ENCODE measurements at places on chromosomes 5 and 9.

DNA sequence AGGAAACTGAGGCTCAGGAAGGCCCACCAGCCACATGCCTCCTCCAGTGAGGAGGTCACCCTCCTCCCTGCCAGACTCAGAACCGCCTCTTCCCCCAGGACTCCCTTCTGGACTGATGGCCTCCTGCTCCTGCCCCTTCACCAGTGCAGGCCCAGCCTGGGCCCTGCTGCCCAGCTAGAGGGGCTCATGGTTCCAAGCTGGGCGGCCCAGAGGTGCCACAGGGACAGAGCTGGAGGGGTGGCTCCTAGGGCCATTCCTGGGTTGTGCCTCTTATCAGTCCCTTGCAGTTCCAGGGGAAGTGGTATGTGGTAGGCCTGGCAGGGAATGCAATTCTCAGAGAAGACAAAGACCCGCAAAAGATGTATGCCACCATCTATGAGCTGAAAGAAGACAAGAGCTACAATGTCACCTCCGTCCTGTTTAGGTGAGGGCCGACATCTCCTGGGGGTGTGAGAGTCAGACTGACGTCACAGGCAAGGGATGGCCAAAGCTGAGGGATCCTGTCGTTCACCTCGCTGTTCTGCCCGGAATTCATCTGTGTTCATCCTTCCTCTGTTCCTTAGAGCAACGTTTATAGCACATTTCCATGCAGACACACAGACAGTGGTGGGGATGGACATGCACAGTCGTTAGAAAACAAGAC lies 819 bp downstream of the LCN2 start:
- DNase-seq: no peak

GRCh38 chr5:138872841-138873465 lies 2.2 kb downstream of the LRRTM2 start:
- DNase-seq: no peak

DNA sequence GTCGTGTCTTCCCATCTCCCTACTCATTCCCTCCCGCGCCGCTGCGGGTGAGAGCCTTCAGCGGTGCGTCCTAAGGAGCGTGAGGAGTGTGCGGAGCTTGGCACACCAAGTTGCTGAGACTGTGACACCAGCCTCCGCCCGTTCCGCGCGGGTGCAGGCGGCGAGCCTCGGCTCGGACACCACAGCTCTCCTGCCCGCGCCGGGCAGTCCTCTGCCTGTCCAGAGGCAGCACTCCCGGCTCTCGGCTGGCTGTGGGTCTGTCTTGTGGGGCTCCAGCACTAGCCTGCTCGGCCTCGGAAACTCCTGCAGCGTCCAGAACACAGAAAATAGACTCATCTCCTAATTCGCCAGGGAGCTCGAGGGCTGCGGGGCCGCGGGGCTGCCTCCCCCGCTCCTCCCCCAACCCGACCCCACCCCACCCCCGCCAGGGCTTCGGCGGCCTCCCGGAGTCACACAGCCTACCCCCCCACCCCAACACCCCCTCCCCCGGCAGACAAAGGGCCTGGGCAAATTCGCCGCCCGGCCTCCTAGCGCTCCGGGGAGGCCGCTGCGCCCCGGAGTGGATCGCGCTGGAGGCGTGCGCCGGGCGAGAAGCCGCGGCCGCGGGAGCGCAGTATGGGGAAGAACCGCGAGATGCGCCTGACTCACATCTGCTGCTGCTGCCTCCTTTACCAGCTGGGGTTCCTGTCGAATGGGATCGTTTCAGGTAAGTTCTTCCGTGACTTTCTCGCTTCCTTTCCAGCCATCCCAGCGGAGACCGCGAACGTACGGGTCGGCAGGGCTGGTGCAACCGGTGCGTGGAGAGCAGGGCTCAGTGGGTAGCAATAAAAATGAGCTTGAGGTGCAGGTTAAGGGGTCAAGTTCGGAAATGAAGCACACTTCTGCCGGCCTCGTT lies at the start of gene ADAMTS19:
ADAMTS19 (plus strand) TSS at position 522 of the 895 bp plus-strand sequence; CDS start at position 616, 94 bp downstream.
- no peak for DNase-seq

GRCh38 chr5:74152625-74153254 lies 487.8 kb downstream of the ENC1 start:
- no peak for DNase-seq

GRCh38 chr5:25094219-25094618 lies 449.4 kb upstream of the CDH10 start:
- DNase-seq: no peak

DNA sequence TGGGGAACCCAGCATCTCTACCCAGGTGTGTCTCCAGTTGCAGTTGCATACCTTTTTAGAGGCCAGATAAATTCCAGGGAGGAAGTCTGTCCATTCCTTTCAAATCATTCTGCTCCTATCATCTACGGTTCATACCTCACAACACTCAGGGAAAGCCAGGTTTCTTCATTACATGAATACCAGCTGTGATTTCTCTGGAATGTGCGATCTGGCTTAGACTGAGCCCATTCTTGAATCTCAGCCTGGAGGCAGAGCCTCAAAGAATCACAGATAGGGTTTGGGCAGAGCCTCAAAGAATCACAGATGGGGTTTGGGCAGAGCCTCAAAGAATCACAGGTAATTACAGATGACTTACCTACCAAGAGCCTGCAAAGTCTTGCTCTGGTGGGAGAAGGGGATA lies 7.2 kb downstream of the P4HA2 start:
- no peak for DNase-seq

GRCh38 chr5:105877592-105877991 lies 1793.1 kb downstream of the EFNA5 start:
- DNase-seq: no peak

DNA sequence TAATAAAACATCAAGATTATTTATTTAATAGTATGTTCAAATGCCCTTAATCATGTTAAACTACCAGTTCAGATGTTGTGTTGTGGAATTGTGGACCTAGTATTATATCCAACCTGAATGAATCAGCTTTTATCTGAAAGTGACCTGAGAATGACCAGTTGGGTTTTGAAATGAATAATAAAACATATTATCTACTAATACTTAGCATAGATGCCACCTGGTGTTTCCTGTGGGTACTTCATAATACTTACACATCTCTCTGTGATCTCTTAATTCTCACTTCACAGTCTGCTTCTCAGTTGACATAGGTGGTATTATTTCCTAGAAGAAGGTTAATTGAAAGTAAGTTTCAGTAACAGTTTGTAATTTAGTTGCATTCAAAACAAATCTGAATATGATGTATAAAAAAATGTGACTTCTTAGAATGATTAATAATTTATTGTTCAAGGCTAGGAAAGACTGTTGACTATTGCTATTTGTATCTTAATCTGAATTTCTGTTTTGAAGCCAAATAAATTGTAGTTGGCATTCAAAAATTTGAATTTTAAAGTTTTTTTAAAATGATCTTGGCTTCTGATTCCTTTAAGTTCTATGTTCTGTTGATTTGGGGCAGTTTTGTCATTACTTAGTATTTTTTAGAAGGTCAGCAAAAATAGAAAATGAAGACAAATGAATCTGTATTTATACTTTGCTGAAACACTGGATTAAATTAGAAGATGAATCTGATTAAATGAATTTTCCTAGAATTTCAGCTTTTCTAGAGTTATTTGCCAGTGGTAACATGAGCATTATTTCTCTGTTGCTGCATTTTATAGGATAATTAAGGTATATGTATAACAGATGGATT lies 48.2 kb downstream of the KIF2A start:
- no peak for DNase-seq

- DNase-seq: no peak
Measured at GRCh38 chr5:92917044-92917443, 664.0 kb downstream of the NR2F1-AS1 start.

- no peak for DNase-seq
Measured at GRCh38 chr9:111828193-111828592, 33.5 kb upstream of the SHOC1 start.

GRCh38 chr5:69372394-69372793 lies 2.8 kb downstream of the RAD17 start:
- no peak for DNase-seq

DNA sequence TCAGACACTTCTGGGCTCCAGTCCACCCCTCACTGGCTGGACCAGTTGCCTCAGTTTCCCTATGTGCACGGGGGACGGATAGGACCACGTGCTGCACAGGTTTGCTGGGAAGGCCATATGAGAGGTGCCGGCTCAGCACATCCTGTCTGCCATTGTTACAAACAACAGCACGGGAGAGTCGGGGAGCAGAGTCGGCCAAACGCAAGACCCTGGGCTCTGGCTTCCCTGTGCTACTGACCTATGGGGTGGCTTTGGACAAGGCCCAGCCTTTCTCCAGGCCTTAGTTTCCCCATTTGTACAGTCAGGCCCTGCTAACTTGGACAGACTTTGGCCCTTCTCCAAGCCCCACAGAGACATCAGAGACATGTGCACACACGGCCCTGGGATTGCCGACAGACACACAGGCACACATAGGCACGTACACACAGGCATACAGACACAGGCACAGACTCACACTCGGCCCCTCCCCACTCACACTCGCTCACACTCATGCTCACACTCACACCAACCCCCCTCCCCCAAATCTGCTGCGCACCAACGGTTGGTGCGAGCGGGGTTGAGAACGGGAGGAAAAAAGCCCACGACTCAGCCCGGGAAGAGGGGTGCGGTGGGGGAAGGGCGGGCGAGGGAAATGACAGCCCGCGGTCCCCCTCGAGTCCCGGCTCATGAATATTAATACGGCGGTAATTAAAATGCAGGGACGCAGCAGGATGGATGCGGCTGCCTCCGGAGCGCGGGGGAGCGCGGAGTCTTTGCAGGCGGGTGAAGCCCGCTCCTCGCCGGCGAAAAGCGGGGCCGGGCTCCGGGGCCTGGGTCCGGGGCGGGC lies 133.0 kb downstream of the C9orf50 start:
- DNase-seq: no peak

DNA sequence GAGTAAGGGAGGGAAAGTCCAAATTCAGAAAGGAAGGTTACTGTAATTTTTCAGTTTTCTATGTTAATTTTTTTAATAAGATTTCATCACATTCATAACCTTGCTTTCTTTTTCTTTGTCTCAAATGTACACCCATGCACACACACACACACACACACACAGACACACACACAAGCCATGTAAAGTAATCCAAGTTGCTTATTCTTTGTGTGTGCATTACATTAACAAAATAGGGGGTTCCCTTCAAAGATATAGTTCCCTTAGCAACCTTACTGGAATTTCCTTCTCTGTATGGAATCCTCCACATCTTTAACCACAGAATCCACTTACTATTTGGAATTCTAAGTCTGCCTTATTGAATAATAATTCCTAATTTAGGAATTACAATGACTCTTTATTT lies 32.7 kb downstream of the ZNF366 start:
- no peak for DNase-seq

DNA sequence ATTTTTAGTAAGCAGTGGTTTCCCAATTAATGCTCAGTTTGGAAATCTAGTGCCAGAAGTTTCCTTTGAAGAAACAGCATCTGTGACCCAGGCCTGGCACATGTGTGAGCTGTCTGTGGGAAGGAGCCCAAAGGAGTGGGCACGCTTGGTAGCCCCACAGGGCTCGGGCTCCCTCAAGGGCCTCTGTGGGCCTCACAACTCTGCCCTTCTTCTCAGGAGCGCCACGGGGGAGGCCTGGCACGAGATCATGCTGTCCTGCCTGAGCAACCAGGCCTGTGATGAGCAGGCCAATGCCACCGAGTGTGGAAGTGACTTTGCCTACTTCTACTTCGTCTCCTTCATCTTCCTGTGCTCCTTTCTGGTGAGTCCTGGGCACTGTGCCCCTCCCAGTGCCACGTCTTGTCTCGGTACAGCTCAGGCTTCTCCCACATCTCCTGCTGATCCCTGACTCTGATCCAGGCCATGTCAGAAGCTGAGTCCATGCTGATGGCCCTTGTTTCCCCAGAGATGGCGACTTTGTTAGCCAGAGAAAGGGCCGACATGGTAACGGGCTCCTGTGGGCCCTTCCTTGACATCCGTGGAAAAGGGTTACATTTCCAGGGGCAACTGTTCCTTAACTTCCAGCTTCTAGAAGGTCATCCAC lies 200.4 kb downstream of the CACNA1B start:
- DNase-seq: no peak

GRCh38 chr5:78534148-78534904 lies 114.2 kb downstream of the LHFPL2 start:
- no peak for DNase-seq

DNA sequence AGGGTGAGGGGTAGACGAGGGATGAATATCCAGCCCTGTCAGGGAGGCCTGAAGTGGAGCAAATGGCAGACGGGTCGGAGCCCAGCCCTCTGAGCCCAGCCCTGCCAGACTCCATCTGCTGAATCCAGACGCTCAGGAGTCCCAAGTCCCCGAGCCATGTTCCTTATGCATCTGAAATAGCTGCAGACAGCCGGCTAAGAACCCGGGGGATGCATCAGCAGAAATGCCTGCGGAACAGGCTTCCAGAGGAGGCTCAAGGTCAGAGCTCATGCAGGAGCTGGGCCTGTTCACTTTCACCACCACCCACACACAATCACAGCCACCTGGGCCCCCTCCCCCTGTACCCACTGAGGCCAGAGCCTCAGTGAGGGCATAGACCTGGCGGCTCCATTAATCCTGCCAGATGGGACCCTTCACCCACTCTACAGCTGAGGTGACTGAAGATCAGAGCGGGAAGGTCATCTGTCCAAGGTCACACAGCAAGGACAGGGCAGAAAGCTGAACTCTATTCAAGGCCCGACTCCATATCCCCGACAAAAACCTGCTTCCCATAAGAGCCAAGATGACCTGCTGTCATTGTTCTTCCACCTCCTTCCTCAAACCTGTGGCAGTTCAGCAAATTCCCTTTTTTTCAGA lies 24.4 kb upstream of the AKNA start:
- no peak for DNase-seq

GRCh38 chr9:134919303-134919702 lies 1.6 kb upstream of the FCN1 start:
- no peak for DNase-seq

DNA sequence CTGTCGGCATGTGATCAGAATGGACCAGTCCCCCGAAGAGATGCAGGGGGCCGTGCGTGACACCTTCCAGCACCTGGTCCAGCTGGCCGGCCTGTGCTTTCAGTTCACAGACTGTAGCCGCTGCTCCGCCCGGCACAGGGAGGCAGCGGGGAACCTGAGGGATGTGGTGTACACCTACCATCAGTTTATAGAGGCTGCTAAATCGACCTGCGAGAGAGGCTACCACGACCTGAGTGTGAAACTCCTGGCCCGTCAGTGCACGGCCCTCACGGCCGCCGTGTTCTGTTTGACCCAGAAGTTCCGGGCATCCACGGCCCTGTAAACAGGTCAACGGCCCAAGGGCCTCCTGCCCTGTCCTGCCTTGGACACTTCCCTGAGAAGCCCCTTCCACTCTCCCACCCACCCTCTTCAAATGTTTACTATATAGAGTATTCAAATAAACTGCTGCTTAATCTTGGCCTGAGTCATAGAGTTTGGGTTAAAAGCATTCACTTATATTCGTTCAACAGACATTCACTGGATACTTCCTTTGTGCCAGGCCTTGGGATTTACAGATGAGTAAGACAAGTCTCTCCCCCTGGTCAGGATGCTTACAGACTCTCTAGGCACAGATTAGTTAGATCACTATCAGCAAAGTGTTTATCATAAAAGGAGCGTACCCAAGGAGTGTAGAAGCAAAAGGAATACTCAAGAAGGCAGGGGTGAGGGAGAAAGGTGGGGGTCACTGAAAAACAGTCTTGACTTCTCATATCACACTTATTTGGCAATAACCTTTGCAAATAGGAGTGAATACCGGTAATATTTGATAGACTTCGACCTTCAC lies 6.9 kb upstream of the TRMT10B start:
- DNase-seq: no peak

GRCh38 chr9:82565188-82565969 lies 497.6 kb downstream of the RASEF start:
- DNase-seq: no peak

GRCh38 chr9:131874447-131874846 lies 134.6 kb upstream of the RAPGEF1 start:
- DNase-seq: no peak

- DNase-seq: no peak
Measured at GRCh38 chr9:75390951-75391350, 302.6 kb downstream of the OSTF1 start.

GRCh38 chr5:2254406-2254805 lies 371.7 kb upstream of the IRX4 start:
- DNase-seq: no peak

All from stimulated activated CD8-positive, alpha-beta memory T cell treated with anti-CD3 and anti-CD28 coated beads, Interleukin-7, amount 100 ng/mL, for 1 hour (primary cell).